ENCODE measurements at places on chromosomes 1 and 21.

- peak; percentile 31 for DNase-seq
These were observed 1.2 kb downstream of the PTPN14 start for GRCh38 chr1:214550013-214550856.

- DNase-seq = no peak
These were observed 619 bp upstream of the ZBTB8B start for GRCh38 chr1:32464191-32464715.

DNA sequence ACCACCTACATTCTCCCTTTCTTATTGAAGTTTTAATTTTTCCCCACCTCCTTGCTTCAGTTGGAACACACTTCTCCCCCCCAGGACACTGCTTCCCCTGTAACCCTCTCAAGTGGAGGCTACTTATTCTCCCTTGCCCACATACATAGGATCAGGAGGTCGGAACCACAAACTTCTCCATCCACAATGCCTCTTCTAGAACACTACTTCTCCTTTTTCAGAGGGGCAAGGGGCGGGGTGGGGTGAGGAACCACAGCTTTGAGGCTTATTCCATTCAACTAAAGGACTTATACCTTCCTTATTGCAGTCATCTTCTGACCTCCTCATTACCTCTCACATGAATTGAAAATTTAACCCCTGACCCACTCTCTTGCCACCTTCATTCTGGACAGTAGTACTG is 81.3 kb downstream of the NEK7 start:
- no peak for DNase-seq

DNA sequence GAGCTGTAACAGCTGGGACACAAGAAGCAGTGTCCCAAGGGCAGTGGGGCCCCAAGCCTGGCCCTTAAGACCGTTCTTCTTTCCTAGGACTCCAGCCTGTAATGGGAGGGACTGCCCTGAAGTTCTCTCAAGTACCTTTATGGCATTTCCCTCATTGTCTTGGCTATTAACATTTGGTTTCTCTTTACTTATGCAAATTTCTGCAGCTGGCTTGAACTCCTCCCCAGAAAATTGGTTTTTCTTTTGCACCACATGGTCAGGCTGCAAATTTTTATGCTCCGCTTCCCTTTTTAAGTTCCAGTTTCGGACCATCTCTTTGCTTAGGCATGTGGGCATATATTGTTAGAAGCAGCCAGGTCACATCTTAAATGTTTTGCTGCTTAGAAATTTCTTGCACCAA is 3.1 kb upstream of the MROH9 start:
- no peak for DNase-seq

- DNase-seq = no peak
These were observed 7.7 kb downstream of the PCP4L1 start for GRCh38 chr1:161266202-161266601.

- DNase-seq = no peak
These were observed 2.4 kb downstream of the MAB21L3 start for GRCh38 chr1:116113615-116114014.

GRCh38 chr1:27632387-27633297 is 2.3 kb downstream of the FGR start:
- DNase-seq = no peak

DNA sequence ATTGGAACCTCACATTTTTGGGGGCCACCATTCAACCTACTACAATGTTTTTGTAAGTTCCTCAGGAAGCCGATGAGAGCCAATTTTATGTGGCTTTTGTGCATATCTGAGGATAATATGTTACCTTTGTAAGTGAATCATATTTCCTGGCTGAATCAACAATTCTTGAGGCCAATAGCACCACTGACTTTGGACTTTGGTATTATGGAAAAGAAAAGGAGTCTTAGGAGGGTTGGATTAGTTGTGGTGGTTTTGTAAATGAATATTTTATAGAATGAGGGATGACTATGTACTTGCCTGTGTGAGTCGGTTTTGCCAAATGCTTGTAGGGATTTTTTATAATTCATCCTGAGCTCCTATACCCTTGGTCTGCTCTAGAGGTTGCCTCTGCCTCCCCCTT is 181.5 kb upstream of the HMGB4 start:
- no peak for DNase-seq

DNA sequence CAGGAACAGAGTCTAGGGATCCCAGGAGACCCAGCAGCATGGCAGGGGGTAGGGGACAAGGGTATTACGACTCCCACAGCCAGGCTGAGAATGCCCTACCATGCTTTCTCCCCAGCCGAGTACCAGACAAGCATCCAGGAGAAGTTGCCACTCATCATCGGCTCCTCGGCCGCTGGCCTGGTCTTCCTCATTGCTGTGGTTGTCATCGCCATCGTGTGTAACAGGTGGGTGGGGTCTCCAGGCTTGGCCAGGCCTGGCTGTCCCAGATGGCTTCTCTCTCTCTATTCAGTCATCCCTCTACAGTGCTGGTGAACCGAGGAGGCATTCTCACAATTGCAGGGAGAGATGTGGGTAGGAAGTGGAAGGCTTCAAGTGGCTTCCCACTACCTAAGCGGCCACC is 77.3 kb downstream of the LACTBL1 start:
- DNase-seq = no peak

- DNase-seq = no peak
These were observed 445.8 kb upstream of the VAMP3 start for GRCh38 chr1:7325254-7325653.

GRCh38 chr21:25911730-25912401 is 177.1 kb downstream of the GABPA start:
- no peak for DNase-seq

DNA sequence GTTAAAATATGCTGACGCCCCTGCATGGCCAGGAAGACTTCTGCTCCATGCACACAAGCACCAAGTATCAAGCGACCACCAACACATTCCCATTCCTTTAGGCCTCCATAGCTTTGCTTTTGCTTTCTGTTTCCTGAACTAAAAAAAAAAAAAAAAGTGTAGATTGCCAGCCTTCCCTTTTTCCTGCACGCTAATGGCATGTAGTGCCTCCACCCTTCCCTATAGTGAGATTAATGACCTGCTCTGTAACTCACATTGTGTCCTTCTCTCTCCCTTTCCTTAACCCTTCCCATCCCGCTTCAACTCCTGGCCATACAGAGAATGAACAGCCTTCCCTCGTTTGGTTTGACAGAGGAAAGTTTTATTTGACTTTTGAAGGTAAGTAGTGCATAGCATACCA is 57.1 kb upstream of the DYNLT5 start:
- no peak for DNase-seq

- no peak for DNase-seq
These were observed 625 bp upstream of the NEGR1 start for GRCh38 chr1:72283022-72283306.

DNA sequence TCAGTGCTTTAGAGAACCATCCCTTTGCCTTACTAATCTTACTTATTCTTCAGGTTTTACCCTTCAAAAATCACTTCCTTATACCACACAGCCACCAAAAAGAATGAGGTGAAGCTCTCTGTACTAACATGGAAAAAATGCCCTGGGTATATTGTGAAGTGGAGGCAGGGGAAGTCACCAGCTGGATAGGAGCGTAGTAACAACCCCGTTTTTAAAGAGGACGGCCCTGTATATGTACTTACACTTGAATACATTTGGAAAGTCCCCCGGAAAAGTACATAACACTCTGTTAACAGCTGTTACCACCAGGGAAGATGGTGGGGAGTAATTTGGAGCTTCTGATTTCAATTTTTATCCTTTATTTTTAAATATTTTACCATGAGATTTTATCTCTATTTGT is 28.2 kb upstream of the KHDRBS1 start:
- DNase-seq = no peak

DNA sequence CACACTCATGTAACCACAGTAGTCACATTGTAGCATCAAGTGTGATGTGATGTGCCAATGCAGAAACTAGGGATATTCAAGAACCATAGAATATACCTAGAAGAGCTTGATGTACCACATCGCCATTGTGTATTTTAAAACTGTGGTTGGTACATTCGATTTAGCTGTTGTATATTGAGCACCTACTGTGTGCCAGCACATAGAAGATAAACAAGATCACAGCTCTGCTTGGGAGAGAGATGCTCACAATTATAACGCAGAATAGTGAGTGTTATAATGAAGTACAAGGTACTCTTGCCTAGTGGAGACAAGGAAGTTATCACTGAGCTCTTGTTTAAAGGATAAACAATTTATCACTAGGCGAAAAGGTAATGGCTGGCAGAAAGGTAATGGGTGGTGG is 4.7 kb downstream of the BTF3L4 start:
- no peak for DNase-seq

- no peak for DNase-seq
These were observed 22.1 kb upstream of the POU2F1 start for GRCh38 chr1:167198518-167199133.

DNA sequence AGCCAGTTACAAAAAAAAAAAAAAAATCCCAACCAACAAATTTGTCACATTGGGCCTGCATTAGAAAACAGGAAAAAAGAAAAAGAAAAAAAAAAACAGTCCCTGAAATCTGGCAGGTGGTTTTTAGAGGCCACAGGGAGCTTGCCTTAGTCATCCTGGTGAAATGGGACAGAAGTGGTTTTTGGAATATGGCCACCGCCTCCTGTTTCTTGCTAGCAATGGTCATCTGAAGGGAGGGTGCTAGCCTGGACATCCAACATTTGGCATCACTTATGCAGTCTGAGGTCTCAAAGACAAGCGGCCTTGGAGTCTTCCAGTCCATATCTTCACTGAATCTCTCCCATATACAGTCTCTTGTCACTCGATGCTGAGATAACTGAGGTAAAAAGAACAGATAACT is 20.1 kb upstream of the NKAIN1 start:
- DNase-seq = no peak

DNA sequence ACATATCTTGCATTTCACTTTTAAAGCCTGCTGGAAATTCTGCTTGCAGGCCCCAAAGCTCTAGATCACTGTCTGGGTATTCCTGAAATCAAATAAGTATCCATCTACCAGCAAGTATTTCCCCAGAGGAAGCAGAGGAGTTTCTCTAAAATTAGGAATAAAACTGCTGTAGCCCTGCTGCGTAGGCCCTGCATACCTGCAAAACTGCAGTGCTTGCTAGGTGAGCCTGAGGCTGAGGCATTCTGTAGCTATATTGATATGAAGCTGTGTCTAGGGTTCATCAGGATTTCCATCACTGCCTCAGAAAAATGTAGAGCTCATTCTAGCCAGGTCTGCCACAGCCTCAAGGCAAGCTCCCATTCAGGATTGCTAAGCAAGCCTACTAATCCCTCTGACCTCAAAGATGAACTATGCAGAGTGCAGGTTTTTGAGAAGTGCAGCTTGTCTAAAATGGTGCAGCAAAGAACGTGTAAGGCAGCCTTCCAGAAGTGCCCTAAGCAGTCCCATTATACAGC is 28.7 kb downstream of the NPHS2 start:
- no peak for DNase-seq

GRCh38 chr1:221809091-221810029 is 67.5 kb upstream of the DUSP10 start:
- DNase-seq = no peak

DNA sequence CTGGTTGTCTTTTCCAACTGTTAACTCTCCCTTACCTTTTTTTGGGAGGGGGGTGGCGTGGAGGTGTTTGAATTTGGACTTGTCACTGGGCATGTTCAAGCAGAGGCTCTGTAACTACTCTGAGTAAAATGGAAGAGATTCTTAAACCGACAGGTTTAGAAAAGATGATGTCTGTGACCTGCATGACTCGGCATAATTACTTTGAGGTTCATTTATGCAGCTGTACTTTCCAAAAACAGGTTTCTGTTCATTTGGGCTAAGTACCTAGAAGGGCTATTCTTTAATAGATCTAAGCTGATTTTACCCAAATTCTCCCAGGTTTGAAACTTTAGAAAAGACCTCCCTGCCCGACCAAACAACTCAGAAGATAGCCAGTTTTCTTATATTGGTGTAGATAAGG is 80.3 kb downstream of the SLC35A3 start:
- DNase-seq = no peak

GRCh38 chr1:16082283-16083038 is 9.0 kb upstream of the FAM131C start:
- DNase-seq = peak; percentile 42

- no peak for DNase-seq
These were observed 151.7 kb downstream of the FASLG start for GRCh38 chr1:172810480-172811175.

DNA sequence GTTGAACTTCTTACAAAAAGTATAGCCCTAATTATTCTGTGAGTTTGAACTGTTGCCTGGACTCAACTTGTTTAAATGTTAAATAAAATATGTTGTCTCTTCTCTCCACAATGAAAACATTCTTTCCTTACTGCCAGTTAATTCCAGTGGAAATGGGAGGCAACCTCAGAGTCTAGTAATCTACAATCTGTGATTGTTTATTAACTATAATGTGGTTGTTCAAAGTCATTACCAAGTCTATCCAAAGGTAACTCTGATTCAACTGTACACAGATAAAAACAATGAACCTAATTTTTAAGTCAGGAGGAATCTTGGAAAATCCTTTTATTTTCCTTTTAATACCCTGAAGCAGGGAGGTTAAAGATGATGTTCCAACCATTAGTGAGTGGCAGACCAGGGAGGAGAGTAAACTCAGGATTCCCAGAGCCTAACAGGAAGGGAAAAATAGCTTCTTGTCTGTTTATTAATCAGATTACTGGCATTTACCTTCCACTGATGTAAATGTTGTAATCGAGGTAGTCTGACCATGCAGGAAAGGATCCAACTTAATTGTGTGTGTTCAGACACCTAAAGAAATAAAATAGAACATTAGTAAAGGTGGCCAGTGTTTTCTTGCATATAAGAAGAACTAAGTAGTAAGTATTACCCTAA is 57.1 kb upstream of the TBX15 start:
- no peak for DNase-seq

- no peak for DNase-seq
These were observed 16.2 kb downstream of the BTF3L4 start for GRCh38 chr1:52072291-52072690.

GRCh38 chr1:165592945-165593823 is 37.9 kb upstream of the MGST3 start:
- DNase-seq = peak; percentile 57
